Stimulated activated CD4-positive, alpha-beta T cell treated with anti-CD3 and anti-CD28 coated beads, Interleukin-2, amount 100 ng/mL, for 24 hours (primary cell): ENCODE measurements at places on chromosomes 11 and 22.

GRCh38 chr11:64224891-64225607 is 937 bp downstream of the TRPT1 start:
- no peak for DNase-seq

DNA sequence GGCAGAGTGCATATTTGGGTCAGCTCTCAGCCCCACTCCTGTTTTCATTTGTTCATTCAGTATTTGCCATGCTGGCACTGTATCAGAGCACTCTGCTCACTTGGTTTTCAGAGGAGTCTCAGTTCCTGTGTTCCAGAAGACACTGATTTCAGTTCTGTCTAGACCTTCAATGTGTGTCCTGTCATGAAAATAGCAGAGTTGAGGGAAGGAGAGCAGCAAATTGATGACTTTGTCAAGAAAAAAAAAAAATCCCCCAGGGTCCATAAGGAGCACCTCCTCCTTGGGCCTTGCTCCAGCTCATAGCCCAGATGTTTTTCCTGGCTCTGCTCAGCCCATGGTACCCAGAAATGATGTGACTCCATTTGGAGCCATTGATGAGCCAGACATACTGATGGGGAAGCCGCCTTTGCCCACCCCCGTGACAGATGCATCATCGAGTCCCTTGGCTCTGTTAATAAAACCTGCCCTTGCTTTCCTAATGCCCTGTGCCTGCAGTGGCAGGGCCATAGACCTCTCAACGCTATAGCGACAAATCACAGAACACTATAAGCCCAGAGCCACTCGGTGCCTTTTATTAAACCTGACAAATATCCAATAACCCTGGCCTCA is 107.0 kb downstream of the PKNOX2 start:
- no peak for DNase-seq

- no peak for DNase-seq
Measured at GRCh38 chr11:77154381-77155081, 26.5 kb downstream of the MYO7A start.

- DNase-seq, result no peak
Measured at GRCh38 chr22:30486661-30487115, 14.9 kb upstream of the SEC14L3 start.
